Activated CD4-positive, alpha-beta T cell treated with anti-CD3 and anti-CD28 coated beads for 24 hours (primary cell): ENCODE measurements at places on chromosomes 1 and 21.

- no peak for DNase-seq
Observed at GRCh38 chr1:156657741-156658319, 15.9 kb downstream of the BCAN start.

GRCh38 chr1:158002022-158002630, 8.7 kb downstream of the KIRREL1 start:
- DNase-seq = no peak

GRCh38 chr1:248813546-248813945, 12.2 kb downstream of the SH3BP5L start:
- DNase-seq = no peak

DNA sequence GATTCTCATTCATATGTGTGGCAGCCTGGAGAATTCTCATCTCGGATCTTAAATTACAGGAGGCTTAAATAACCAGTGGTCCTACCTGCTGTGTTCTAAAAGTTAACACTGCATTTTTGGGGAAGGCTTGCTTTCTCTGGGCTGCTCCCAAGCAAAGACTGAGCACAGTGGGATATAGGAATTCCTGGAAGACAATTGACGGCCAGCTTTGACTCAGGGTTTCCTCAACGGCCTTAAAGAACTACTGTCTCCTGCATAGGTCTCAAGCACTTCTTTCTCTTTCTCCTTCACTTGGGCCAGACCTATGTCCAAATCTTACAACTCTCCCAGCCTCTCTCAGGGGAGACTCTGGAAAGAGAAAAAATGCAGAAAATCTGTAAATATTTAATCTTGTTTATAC, 1.0 kb upstream of the KRTAP13-3 start:
- DNase-seq = no peak

DNA sequence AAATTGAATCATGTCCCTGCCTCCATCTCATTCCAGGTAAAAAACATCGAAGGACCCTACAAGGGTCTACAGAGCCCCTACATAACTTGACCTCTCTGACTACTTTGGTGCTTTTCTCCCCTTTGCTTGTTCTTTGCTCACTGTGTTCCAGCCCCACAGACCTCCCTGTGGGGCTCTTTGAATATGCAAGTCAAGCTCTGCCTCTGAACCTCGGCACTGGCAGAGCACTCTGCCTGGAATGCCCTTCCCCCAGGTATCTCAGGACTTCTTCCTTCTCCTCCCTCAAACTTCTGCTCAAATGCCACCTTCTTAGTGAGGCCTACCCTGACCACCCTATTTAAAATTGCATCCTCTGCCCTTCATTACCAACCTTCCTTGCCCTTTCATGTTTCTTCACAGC, 87.8 kb upstream of the CD34 start:
- no peak for DNase-seq

GRCh38 chr1:227273557-227273956, 44.7 kb downstream of the CDC42BPA start:
- no peak for DNase-seq

GRCh38 chr1:224524679-224525078, 90.1 kb upstream of the WDR26 start:
- DNase-seq = no peak

GRCh38 chr1:30698401-30698981, 24.9 kb downstream of the MATN1 start:
- DNase-seq = no peak

DNA sequence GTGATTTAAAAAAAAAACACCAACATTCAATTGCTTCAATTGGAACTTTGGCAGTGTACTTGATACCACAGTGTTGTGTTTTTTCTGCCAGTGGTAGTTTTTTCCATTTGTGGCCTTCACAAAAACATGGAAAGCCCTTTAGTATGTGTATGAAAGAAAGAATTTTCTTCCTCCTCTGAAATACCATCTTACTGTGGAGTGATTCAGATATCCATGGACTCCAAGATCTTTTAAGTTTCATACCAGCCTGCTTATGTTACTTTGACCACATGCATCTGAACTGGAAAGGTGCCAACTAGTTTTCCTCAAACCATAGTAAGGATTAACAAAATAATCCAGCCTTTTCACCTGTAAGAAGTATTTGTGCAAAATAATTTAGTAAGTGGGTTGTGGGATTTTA, 3.4 kb downstream of the PPP2R5A start:
- DNase-seq = no peak

GRCh38 chr1:172421974-172422604, 1.6 kb downstream of the C1orf105 start:
- DNase-seq = no peak

- no peak for DNase-seq
Observed at GRCh38 chr1:32895325-32896215, 5.6 kb downstream of the TMEM54 start.

- DNase-seq = no peak
Observed at GRCh38 chr1:22627331-22627730, 9.1 kb upstream of the C1QA start.

DNA sequence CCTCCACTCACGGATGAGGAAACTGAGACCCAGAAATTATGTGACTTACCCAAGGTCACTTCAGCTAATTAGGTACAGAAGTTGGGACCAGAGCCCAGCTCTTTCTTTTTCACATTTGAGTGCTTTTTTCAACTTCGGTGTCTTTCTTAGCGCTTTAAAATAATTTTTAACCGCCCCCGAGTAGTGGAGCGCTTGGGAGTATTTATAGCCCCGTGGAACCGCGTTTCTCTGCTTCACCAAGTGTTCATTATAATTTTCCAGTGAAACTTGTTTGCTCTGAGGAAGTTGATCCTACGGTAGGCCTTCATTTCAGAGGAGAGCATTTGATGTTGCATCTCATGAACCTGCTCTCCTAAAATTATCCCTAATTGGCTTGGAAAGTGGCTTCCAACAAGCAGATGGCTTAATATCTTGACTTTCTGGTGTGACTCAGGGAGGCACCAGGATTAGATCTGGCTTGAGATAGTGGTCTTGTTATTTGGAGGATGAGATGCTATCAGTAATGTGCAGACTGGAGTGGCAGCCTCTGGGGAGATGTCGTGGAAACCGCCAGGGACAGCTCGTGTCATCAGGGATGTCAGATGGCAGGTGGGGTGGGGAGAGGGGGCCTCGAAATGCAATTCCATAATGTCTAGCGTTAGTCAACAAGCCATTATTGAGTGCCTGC, 321.3 kb downstream of the CAMTA1 start:
- no peak for DNase-seq

GRCh38 chr1:6358757-6359201, 34.8 kb downstream of the ACOT7 start:
- DNase-seq = no peak

- DNase-seq = no peak
Observed at GRCh38 chr21:27526451-27526850, 559.6 kb upstream of the ADAMTS5 start.

GRCh38 chr1:153494976-153495535, 34.6 kb upstream of the S100A7 start:
- peak; percentile 82 for DNase-seq

DNA sequence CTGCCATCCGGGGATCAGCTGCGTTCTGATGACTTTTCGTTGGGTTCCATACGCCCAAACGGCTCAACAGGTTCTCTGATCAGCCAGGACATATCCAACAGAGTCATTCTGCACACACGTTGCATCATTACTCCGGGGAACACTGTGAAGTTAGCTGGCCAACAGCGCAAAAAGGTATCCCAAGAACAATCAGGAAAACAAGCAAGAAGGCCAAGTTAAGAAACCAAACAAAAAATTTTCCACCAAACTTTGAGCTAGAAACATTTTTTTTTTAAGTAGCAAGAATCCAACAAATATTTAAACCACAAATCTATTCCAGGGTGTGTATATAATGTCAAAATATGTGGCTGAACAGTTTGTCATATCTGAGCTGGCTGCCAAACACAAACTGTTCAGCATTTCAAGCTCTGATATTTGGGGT, 29.2 kb downstream of the NID1 start:
- no peak for DNase-seq

GRCh38 chr1:175818929-175819328, 75.5 kb upstream of the TNR start:
- DNase-seq = no peak

DNA sequence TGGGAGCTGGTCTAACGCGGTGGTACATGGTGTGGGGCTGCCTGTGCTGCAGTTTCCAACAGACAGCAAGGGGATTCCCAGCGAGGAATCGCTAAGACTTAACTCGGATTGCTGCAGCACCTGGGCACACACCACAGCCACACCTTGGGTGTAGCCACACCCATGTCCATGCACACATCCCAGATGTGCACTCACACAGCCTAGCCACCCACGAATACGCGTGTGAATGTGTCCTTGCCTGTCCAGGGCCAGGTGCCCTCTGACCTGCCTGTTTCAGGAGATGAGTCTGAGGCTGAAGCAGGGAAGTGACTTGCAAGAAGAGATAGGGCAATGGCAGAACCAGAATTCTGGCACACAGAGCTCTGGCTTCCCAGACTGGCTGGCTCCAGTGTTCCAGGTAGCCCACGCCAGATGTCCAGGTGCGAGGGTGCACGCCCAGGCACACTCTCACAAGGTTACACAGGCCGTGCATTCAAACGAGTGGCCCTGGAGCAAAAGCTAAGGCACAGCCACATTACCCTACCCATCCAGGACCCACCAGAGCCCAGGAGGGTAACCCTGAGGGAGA, 272.7 kb downstream of the TRABD2B start:
- DNase-seq = no peak

DNA sequence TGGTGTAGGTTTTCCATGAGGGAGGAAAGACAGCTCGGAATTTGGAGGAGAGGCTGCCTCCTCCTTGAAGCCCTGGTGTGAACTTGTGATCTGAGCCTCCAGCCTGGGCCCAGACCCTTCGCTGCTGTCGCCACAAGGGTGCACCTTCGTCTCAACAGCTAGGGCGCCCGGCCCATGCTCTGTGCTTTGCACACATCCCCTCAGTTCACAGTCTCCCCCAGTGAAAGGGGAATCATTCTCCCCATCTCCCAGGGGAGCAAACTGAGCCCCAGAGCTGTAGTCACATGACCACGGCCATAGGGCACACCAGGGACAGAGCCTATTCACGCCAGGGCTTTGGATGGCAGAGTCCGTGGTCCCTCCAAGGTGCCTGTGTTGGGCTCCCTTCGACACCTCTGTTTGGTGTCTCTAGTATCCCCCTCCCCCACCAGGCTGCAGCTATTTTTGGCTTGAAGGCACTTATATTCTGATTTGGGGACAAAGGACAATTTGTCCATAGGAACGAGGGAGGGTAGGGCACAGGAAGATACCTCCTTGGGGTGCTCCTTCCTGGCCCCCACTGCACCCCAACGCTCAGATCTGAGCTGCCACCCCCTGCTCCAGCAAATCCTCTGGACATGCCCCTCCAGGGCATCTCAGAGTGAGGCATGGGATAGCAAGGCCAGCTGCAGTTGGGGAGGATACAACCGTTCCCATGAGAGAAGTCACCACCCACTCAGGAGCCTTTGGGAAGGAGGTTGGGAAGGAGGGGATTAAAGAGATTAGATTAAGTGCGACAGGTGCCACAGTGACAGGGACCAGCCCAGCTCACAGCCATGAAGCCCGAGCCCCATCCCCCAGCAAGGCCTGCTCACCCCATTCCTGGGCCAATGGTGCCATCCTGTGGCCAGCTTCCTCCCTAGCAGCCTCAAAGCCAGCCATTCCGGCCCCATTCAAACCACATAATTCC, 15.7 kb downstream of the MATN1 start:
- peak; percentile 49 for DNase-seq

DNA sequence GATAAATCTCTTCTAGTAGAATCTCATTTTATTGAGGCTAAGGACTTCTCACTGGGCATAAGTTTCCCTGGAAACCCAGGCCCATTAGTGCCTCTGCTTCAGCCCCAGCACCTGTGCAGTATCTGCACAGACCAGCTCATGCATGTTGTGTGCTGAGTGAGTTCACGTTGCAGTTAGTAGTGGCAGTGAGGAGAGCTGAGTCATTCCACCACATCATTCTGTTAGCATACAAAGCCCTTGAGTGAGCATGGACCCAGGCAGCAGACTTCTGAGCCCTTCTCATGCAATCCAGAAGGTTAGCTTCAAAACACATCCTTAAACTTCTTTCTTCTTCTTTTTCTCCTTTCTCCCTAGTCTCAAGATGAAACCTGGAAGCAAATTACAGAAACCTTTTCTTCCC, 45.8 kb upstream of the NTPCR start:
- no peak for DNase-seq

DNA sequence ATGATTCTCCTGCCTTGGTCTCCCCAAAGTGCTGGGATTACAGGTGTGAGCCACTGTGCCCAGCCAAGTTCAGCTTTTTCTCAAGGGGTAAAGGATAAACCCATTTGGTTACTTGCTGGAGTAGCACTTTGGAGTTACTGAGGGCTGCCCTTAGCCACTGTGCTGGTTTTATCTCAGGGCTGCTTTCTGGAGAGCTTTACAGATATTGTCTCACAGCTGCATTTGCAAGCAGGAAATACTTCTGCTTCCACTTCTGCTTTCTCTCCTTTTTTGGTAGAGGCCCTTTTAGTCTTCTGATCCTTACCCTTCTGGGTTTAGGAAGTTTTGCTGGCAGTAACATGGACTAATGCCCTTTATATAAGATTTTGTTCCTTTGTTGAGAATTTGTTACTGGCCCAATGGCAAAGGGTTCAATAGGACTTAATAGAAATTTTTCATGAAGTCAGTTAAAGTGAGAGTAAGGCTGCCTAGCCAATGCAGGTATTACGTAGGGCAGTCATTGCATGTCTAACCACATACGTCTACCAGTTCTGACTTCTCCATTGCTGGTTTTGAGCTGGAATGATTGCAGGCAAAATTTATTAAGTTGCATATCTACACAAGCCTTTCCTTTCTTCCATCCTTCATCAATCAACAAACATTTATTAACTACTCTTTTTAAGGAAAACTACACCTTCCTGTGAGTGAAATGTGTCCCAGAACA, 24.4 kb downstream of the CAP1 start:
- no peak for DNase-seq

GRCh38 chr1:226510453-226510852, 38.1 kb upstream of the STUM start:
- no peak for DNase-seq

DNA sequence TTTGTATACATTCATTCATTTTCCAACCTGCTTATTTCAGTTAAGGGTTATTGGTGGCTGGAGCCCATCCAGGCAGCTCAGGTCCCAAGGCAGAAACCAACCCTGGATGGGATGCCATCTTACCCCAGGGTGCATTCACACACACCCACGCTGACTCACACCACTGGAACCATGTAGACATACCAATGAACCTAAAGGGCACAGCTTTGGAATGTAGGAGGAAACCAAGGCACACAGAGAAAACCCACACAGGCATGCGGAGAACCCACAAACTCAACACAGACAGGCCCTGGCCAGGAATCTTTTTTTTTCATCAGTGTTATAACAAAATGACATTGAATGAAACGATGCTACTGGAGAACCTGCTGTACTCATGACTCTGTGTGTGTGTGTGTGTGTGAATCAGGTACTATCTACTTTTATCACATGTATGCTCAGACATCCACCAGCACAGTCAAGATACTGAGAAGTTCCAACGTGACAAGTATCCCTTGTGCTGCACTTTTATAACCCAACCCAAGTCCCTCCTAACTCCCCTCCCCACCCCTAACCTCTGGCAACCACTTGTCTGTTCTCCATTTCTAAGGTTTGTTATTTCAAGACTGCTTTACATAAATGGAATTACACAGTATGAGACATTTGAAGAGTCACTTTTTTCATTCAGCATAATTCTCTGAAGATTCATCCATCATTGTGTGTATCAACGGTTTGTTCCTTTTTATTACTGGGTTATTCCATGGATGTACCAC, 286.8 kb upstream of the PLD5 start:
- DNase-seq = no peak

- DNase-seq = no peak
Observed at GRCh38 chr1:3459051-3459908, 4.8 kb downstream of the ARHGEF16 start.

GRCh38 chr1:225660544-225660946, 7.6 kb upstream of the ENAH start:
- DNase-seq = no peak

- no peak for DNase-seq
Observed at GRCh38 chr1:247415423-247416361, at the start of gene NLRP3. Gene NLRP3, plus strand, starts transcription at chr1:247416173. Its CDS starts 2,628 bp downstream, at chr1:247418801.
